Stimulated activated CD8-positive, alpha-beta memory T cell treated with anti-CD3 and anti-CD28 coated beads, Interleukin-4, amount 100 ng/mL, for 1 hour (primary cell): ENCODE measurements at places on chromosomes 7 and 10.

- DNase-seq: no peak
Measured at GRCh38 chr10:18351421-18351820, 211.2 kb downstream of the CACNB2 start.

DNA sequence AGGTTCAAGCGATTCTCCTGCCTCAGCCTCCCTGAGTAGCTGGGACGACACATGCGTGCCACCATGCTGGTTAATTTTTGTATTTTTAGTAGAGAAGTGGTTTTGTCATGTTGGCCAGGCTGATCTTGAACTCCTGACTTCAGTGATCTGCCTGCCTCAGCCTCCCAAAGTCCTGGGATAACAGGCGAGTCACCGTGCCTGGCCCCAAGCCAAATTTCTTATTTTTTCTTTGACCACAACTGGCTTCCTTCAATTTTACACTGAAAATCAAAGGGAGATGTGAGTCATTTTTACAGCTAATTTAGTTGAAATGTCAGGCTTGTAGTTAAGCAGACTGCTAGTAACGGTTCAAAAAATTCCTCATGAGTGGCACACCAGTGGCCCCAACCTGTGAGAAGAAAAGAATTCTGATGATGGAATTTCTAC is 7.8 kb downstream of the RNF216 start:
- no peak for DNase-seq

DNA sequence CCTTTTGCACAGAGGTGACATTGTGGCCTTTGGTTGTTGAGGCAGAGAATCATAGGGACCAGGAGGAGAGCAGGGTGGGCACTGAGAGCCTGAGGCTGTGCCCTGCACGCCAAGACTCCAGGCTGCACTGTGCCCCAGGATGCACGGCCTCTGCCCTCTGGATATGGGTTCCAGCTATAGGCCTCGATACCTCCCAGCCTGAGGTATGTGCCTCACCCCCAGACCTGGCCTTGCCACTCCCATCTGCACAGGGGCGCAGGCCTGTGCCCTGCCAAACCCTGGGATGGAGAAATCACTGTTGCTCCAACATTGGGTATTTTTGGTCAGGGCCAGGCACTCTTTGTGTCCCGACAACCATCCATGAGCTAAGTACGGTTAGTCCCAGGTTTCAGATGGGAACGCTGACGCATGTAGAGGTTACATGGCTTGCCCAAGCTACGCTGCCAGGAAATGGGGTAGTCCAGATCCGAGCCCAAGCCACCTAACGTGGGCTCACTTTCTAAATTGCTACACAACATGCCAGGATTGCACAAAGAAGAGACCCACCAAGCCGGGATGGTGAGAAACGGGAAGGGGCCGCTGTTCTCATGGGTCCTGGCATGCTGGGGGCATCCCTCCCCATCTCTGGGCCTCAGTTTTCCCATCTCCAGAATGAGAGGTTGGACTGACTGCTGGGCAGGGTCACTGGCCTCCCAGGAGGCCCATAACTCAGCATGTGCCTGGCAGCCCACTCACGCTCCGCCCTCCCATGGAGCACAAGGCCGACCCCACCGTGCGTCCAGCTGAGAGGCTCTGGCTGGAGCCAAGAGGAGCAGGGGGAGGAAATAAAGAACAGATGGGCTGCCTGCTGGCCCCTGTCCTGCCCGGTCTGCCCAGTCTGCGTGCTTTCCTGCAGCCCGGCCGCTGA is 44.2 kb downstream of the ZCCHC24 start:
- DNase-seq: no peak

GRCh38 chr10:132564249-132564605 is 26.6 kb downstream of the INPP5A start:
- DNase-seq: no peak

DNA sequence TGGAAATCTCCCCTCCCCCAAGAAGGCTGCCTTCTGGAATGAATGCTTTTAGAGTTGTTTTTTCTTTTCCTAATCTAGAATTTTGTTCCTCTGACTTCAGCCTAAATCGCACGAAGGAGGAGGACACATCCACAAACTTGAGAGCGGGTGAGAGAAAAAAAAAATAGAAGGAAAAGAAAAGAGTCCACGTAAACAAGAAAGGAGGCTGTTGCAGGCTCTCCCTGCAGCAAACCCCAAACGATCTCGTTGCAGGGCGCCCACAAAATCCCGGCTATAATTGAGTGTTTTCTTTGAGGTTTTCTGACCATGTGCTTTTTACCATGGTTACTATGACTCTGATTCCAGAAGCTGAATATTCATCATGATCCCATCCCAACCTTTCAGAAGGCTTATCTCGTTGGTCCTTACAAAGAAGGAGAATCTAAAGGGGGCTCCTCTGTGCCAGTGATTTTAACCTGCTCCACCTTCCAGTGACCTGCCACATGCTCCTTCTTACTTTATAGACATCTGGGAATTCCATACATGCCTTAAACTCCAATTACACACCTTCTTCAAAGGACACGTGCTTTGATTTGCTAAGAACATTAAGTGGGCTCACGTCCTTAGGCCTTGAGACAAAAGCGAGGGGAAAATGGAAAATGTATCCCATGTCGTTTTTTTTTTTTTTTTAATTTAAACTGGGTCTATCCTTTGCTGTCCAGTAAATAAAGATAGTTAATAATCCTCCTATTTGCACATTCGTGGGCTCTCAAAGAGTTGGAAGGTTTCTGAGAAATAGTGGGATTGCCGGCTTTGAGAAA is 5.8 kb downstream of the TWIST1 start:
- DNase-seq: no peak

- no peak for DNase-seq
Measured at GRCh38 chr7:47354071-47354470, 227.8 kb downstream of the TNS3 start.

DNA sequence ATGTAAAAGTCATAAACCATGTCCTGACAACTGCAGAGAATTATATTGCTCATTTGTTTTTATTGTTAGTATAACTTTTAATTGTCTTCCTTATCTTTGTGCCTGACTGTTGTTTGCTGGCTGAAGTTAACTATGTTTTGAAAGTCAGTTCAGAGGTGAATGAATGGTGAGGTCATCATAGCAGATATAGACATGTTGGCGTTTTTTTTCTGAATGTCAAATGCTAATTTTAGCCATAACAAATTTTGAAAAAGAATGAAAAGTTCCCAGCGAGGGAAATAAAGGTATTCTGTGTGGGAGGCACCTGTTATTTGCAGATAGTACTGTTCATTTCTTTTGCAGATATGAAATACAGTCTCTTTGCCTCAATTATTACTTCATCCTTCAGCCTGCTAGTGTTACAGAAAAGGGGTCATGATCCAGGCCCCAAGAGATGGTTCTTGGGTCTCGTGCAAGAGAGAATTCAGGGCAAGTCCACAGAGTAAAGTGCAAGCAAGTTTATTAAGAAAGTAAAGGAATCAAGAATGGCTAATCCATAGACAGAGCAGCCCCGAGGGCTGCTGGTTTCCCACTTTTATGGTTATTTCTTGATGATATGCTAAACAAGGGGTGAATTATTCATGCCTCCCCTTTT is 96.5 kb downstream of the CAMK1D start:
- DNase-seq: no peak

GRCh38 chr7:108189733-108190388 is 59.7 kb upstream of the LAMB4 start:
- DNase-seq: no peak

DNA sequence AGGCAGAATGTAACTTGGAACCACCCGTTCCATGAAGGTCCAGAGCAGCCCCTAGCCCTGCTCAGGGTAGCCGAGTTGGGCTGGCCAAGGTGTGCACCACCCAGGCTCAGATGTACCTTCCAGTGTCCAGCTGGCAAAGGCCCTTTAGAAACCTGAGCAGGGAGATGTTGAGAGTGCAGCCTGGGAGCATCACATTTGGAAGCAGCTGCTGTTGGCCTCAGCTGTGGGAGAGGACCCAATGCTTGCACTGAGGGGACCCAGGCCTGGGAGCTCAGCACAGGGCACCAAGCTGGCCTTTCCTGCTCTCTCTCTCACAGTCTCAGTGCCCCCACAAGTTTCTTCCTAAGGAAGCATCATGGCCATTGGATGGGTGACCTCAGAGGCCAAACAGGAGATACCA is 33.5 kb downstream of the ANXA8 start:
- DNase-seq: no peak

DNA sequence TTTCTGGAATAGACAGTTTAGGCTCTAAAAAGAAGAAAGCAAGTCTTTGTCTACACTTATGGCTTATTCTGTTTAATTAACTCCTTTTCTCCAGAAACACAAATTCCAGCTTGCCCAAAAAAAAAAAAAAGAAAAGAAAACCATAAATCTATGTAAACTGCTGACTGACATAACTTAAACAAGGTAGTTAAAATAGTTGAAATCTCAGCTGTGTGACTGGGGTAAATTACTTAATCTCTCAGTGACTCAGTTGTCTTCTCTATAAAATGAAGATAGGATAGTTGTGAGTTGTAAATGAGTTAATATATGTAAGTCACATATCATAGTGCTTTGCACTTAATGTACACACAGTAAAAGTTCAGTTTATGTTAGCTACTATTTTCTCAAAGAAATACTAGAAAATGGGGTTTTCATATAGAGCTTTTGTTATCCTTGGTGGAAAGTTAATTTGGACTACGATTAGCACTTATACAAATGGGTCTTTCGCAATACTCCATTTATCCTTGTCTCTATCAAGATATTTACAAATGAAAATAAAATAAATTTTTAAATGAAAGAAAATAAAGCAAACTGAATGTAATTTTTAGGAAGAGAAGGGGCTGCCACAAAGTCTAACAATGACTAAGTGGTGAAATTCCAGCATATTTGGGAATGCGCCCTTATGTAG is 200.9 kb downstream of the MBL2 start:
- no peak for DNase-seq

DNA sequence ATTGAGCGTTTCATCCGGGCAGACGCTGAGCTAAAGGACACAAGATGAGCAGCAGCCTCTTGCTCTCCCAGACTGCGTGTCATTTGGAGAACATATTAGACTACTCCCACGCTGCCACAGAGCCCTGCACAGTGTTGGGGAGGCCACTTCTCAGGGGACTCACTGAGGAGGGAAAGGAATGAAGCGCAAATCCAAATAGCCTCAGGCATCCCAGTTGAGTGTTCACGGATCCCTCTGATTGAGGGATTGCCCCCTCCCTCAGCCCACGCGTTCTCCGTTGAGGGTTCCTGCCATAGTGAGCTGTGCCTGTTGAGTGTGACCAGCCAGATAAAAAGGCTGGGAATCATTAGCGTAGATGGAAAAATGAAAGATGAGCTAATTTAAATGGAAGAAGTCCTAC is 563.4 kb downstream of the ACTR3B start:
- no peak for DNase-seq

- DNase-seq: no peak
Measured at GRCh38 chr7:20642166-20642565, 26.7 kb downstream of the ABCB5 start.

DNA sequence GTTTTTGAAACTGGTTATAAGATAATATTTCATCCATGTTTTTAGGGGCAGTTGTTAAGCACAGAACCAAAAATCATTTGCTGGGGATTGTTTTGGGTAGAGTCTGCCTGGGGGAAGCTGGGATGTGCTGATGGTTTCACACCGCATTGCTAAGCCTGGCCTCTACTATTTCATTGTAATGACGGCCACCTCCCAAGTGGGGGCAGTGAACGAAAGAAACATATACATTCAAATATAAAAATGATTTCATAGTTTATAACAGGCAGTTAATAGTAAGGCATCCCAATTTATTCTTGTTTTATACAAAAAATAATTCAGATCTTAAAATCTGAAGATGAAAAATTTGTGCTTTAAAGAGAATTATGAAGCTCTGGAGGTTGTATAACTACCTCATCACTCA is 750.8 kb downstream of the REEP3 start:
- no peak for DNase-seq

- no peak for DNase-seq
Measured at GRCh38 chr7:47333959-47334358, 248.0 kb downstream of the TNS3 start.

DNA sequence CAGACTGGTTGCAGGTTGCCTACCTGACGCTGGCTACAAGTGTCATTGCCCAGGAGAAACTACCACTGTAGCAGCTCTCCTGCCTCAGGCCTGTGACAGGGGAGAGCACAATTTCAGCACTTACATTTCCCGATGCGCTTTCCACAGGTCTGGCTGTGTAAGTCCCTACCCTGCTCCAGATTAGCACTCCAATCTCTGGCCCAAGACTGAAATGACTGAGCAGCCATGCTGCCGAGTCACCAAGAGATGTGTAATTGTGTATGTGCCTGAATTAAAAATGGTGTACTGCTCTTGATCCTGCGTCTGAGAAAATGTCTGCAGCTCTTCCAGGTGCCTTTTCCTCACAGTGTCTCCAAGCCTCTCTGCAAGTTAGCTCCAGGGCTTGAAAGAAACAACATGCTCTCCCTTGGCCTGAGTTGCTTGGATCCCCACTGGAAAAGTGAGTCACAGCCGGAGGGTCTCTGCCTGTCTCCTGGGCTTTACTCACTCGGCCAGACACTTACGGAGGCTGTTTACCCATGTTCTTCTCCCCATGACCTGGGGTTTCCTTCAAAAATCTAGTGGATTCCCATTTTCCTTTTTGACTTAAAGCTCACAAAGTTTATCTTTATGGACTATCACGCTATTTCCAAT is 1001.7 kb upstream of the KCND2 start:
- no peak for DNase-seq

- DNase-seq: no peak
Measured at GRCh38 chr10:34186745-34187144, 628.4 kb downstream of the PARD3 start.

GRCh38 chr7:3971323-3971722 is 670.3 kb downstream of the SDK1 start:
- DNase-seq: no peak

GRCh38 chr10:124293616-124294449 is 124.9 kb downstream of the OAT start:
- no peak for DNase-seq

- no peak for DNase-seq
Measured at GRCh38 chr10:24009115-24009514, 199.8 kb upstream of the KIAA1217 start.

DNA sequence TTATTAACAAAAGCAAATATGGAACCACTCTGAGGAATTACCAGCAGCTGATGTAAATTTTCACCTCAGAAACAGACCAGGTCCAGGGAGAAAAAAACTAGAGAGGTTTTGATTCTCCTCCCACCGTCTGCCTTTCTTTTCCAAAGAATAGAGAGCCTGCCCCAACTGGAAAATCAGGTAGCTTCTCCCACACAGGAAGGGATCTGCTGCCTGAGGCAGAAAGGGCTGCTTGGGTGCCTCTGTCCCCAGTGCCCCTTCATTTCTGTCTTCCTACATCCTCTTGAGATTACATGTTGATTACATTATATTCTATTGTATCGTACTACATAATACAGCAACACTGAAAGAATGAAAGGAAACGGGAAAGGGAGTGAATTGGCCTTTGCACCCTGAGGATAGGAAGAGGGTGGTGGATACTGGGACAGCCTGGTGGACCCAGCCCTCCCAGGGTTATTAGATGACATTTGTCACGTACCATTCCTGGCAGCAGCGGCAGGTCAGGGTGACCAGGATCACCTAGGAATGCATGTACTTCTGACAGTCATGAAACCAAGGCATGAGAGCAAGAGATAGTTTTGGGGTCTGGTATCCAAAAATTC is 8.9 kb downstream of the ST8SIA6 start:
- no peak for DNase-seq

GRCh38 chr7:102208826-102209225 is 77.8 kb upstream of the SH2B2 start:
- no peak for DNase-seq
